ENCODE measurements at places on chromosomes 4 and X.

- DNase-seq = no peak
Measured at GRCh38 chr4:88706574-88706973, 8.9 kb upstream of the NAP1L5 start.

- no peak for DNase-seq
Measured at GRCh38 chr4:14532436-14532835, 469.8 kb upstream of the CPEB2 start.

DNA sequence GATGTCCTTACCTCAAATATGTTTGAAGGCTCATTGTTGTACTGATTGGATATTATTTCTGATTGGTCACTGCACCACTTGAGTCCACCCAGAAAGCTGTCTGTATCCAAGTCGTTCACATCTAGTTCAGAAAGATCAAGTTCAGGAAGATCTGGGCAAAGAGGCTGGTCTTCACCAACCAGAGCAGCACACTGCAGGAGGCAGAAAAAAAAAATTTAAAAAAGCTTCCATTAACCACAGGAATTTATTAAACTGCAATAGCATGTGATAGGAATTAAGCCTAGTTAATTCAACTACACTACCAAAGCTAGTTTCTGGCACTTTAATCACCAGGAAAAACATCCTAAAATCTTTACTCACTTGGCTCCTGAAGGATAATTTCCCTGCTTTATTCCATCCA, 5.1 kb downstream of the PPARGC1A start:
- no peak for DNase-seq

DNA sequence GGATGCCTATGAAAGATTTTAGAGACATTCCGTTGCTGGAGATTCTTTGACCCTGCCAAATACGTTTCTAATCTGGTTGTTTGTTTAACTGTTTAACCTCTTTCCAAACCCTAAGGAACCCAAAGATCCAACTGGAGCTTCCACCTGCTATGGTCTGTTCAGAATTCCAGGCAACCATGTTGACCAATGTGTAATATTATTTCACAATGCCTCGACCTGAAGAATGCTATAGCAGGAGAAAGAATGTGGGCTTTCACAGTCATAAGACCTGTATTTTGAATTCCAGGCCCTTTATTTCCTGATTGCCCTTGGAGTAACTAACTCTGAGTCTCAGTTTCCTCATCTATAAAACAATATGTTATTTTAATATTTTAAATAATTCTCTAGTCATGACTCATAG, 90.8 kb downstream of the COL25A1 start:
- no peak for DNase-seq

DNA sequence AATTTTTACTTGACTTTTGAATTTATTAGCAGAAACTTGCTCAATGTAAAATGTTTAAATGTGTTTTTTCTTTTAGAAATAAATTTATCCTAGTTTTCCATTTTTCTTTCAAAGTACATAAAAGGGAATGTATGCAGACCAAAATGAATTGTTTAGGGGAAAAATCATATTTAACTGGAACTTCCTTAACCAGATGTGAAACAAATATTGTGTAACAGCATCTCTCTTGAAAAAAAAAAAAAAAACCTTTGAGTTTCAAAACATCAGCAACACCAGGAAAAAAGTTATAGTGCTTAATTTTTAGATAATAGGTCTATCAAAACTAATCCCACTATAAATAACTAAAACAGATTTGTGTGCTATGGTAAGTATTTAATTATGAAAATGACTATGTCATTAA, 14.5 kb upstream of the CCNA2 start:
- DNase-seq = no peak

DNA sequence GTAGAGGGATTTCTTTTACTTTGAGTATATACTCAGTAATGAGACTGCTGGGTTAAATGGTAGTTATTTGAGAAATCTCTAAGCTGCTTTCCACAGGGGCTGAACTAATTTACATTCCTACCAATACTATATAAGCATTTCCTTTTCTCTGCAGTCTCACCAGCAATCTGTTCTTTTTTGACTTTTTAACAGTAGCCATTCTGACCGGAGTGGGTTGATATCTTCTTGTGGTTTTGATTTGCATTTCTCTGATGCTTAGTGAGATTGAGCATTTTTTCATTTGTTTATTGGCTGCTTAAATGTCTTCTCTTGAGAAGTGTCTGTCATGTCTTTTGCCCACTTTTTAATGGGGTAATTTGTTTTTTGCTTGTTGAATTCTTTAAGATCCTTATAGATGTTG, 43.3 kb downstream of the SPCS3 start:
- DNase-seq = no peak

- DNase-seq = no peak
Measured at GRCh38 chrX:1398431-1399340, 6.8 kb upstream of the SLC25A6 start.

DNA sequence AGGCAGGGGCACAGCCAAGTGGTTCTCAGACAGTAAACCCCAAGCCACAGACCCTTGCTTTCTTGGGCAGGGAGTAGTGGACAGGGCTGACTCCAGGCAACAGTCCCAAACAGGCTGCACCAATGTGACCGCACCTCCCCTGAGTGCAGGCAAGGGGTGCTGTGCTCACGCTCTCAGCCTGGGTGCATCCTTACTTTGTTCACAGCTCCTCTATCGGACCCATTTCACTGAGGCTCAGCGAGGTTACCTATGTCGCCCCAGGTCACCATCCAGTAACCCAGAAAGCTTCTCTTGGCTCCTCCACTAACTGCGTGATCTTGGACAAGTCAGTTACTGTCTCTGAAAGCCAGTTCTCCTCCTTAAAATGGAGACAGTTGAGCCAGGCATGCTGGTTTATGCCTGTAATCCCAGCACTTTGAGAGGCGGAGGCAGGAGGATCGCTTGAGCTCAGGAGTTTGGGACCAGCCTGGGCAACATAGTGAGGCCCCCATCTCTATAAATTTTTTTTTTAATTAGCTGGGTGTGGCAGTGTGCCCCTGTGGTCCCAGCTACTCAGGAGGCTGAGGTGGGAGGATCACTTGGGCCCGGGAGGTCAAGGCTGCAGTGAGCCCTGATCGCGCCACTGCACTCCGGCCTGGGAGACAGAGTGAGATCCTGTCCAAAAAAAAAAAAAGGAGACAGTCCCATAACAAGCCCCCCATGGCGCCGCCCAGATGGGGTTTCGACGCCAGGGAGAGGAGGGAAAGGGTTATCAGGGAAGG, 823 bp upstream of the MAN2B2 start:
- DNase-seq = no peak

DNA sequence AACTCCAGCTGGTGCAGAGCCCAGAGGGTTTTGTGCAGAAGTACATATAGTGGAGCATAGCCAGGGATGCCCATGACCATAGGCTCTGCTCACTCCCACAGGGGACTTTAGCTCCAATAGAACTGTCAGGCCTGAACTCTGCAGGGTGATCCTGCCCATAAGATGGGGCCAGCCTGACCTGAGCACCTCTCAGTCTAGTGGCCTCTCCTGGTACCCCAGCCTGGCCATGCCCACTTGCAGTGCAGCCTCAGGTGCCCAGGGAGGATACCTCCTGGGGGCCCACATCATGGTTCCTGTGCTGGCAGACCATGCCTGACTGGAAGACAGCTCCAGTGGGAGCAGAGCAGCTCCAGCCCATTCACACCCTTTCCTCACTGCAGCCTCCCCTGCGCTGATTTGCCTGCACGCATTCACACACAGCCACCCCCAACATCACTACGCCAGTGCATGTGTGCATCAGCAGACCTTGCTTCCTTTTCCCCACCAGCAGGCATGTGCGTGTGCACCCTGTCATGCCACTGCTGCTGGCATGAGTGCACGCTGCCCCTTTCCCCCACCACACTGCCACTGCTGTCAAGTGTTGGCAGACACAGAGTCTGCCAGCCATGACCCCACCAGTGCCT, 53.0 kb upstream of the MMAA start:
- DNase-seq = no peak

GRCh38 chrX:152136312-152136711, 2.1 kb downstream of the MAGEA10 start:
- no peak for DNase-seq

DNA sequence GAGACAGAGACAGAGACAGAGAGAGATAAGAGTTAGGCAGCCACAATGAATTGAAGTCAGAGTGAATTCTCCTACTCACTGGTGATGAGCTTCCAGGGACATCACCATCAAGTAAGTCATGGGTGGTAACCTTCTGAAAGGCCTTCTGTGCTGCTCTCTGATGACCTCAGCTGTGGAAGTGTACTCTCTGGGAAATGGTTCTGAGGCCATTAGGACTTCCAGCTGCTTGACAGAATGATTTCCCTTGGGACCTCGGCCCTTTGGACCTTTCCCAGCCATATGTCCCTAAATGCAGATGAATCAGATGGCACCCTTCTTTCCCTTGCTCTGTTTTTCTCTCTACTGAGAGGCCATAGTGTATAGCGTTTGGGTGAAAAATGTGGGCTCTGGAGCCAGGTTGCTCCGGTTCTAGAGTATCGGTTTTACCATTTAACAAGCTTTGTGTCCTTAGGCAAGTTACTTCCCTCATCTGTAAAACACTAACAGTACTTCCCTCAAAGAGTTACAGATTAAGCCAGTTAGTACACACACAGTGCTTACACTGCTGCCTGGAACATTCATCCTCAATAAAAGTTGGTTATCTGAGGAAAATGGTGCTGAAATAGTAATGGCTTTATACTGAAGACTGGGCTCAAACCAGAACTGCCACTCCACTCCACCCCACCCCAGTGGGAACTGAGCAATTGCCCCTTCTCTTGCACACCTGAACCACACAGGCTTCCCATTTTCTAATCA, 7.6 kb downstream of the SEPTIN11 start:
- DNase-seq = no peak

DNA sequence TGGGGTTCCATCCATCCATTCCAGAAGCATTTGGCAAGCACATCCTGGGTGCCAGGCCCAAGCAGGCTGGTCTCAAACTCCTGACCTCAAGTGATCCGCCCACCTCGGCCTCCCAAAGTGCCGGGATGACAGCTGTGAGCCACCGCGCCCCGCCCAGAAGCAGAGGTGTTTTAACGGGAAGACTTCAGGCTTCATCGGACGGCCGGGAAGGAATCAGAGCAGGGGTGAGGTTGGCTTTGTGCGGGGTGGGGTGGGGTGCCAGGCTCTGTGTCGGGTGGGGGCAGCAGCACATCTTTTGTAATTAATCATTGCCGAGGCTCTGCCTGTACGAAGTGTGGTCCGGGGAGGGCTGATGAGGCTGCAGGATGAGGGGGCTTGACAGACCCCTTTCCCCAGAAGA, 5.1 kb upstream of the SLC25A6 start:
- DNase-seq = no peak

DNA sequence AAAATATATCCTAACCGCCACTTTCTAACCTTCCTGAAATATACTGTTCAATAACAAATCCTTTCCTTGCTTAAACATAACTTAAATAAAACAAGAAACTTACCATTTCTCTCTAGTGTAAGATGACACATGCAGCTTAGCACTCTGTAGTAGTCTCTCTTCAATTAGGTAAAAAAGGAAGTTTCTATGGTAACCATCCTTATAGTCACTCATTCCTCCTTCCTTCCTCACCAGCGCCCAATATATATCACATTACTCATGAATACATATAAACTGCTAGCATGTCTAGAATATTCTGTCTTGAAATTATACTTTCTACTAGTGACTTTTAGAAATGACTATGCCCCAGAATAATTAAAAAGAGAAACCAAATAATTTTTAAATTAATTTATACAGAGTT, 112.2 kb downstream of the SNCA start:
- DNase-seq = no peak

DNA sequence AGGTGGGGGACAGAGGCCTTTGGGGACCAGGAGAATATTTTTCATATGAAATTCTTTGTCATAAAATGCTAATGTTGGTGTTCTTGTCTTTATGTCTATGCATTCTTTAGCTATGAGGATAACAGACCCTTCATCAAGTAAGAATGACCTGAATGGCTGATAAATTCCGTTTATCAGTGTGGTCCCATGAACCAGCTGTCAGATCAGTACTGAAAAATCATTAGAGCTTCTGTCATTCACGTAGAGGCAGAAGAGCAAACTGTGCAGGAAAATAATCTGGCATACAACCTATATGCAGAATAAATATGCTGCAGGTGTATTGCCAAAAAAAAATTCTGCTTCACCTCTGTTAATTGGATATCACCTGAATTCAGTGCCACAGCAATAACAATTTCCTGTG, 828.6 kb downstream of the ADGRL3 start:
- DNase-seq = no peak

- DNase-seq = no peak
Measured at GRCh38 chr4:112979881-112980421, 69.5 kb upstream of the ANK2 start.

DNA sequence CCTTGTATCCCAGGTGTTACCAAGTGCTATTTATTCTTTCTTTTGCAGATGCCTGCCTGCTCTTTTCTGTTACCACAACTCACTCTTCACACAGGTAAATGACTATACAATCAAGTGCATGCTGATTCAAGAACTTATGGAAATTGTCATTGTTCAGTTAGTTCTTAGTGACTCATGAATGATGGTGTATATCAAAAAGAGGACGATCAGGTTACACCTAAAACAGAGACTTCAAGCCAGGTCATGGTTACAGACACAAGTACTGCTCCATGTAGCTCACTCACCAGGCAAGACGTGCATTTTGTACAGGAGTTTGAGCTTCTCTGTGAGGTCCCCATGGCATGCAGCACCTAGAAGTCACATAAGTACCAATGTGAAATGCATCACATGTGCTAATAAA, 59.3 kb upstream of the UCP1 start:
- no peak for DNase-seq

DNA sequence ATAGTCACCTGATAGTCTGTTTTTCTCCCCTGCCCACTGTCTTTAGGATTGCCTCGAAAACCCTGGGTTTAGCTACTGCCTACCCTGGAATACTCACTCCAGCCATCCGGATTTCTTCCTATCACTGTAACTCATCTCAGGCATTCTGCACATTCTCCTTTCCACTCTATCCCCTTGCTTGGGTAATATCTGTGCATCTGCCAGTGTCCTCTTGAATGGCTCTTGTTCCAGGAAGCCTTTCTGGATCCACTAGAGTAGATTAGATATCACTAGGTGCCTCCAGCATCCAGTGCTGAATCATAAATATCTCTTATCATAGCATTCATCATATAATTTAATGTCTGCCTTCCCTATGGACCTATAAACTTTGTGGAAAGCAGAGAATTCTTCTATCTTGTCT, 17.1 kb upstream of the GALNT7 start:
- DNase-seq = no peak

DNA sequence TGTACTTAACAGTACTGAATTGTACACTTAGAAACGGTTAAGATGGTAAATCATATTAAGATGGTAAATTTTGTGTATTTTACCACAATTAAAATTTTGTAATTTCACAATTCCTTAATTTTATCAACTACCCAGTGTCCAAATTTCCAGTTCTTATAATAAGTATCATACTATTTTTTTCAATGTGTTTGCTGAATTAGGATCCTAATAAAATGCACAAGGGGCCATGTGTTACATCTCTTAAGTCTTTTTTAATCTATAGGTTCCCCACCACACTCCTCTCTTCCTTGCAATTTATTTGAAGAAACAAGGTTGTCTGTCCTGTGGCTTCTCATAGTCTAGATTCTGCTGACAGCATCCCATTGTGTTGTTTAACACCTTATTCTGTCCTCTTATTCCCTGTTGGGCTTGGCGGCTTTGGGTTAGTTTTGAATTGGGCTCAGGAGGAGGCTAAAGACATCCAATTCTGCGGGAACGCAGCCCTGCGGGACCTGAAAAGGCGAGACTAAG, 533 bp upstream of the SYAP1 start:
- no peak for DNase-seq

GRCh38 chrX:2664502-2664901, 26.6 kb upstream of the CD99 start:
- no peak for DNase-seq
